ENCODE measurements at places on chromosomes 6 and 20.

DNA sequence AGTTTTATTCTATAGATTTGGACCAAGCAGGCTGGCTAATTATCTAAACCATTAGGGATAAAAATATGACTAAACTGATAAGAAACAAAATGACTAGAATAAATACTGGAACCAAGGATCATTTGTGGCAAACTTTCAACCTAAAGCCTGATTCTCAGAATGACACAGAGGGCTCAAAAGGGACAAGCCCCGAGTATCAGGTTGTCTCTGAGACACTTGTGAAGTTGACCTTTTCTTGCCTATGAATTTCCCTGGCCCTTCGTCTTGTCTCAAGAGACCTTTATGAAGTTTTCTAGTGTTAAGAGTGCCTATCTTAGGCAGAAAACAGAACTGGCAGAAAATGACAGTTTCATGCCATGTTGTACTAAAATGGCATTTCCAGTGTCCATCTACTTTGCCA is 68.3 kb downstream of the IMPG1 start:
- no peak for DNase-seq

GRCh38 chr6:124011180-124011579 is 207.5 kb downstream of the NKAIN2 start:
- DNase-seq, result no peak

DNA sequence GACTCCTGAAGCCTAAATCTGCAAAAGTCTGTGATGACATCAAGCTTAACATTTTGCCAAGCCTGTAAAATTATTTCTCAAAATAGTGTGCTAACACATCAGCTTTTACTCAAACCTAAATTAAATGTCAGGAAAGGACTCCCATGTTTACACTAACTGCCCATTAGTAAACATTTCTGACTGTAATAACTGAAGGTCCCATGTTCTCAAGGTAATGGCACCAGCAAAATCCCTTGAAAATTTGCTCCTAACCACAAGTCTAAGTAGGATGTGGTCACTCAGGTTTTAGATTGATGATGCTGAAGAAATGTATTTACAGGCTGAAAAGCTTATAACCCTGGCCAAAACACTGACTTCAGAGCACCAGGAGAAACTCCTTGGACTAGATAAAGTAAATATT is 33.0 kb downstream of the BACH2 start:
- no peak for DNase-seq

DNA sequence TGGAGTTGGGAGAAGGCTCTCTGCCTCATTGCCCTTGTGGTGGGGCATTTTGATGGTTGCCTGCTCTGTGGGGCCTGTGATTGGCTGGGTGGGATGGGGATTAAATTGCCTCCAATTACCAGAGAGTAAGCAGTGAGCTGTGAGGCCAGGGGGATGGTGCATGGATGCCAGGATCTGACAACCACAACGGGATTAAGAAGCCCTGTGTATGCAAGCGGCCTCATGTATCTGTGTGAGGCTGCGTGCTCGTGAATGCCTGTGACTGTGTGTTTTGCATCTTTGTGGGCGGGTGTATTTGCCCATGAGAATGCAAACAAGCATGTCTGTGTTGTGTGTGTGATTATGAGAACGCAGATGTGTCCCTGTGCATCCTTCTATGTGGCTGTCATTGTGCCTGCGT is 46.1 kb downstream of the CD40 start:
- DNase-seq, result no peak

GRCh38 chr6:160253714-160254113 is 4.9 kb downstream of the SLC22A2 start:
- no peak for DNase-seq

GRCh38 chr6:20704325-20705025 is 170.2 kb downstream of the CDKAL1 start:
- DNase-seq, result no peak

DNA sequence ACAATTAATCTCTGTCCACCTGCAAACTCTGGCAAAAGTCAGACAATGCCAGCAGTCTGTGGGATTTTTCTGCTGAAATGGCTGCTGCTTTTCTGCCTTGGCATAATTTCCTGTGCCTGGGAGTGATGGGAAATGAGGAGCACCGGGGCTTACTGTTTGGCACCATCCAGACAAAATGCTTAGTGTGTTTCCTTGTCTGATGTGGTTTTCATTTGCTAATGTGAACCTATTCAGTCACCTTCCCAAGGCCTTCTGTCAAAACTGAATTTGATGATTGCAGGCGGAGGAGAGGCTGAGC is 56.4 kb downstream of the CDH4 start:
- no peak for DNase-seq

GRCh38 chr6:7868926-7869325 is 41.7 kb downstream of the TXNDC5 start:
- DNase-seq, result no peak

DNA sequence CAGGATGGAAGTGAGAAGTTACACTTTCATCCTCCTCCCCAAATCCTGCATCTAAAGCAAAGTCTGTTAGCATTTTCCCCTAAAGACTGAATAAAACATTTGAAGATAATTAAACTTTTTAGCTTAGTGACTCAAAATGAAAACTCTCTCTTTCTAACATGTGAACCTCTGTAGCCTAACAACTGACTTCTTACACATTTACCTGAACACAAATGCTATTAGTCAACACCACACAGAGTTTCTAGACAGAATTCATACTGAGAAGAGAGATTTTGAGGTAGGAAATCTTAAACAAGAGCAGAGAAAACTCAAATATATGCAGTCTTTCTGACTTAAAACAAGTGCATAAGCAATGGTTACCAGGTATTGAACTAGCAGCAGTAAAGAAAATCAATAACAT is 149.9 kb upstream of the SMLR1 start:
- no peak for DNase-seq

- no peak for DNase-seq
Observed at GRCh38 chr6:112202639-112203341, 51.6 kb downstream of the LAMA4 start.

DNA sequence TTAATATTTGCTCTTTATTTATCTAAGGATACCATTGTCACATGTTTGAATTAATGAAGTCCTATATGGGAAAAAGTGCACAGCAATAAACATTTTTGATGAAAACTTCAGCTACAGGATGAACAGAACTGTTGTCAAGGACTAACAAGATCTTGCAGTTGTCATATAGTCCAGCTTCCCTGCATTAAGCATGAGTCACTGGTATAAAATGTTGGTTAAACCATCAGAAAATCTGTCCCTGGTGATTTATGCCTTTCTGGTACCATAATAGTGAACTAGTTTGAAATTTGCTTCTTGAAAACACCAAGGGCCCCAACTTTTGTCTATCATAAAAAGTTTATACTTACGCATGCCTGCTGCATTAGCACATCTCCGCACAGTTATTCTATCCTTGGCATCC is 60.4 kb upstream of the RSPO3 start:
- DNase-seq, result no peak

- DNase-seq, result no peak
Observed at GRCh38 chr20:52959125-52959524, 13.0 kb upstream of the TSHZ2 start.

DNA sequence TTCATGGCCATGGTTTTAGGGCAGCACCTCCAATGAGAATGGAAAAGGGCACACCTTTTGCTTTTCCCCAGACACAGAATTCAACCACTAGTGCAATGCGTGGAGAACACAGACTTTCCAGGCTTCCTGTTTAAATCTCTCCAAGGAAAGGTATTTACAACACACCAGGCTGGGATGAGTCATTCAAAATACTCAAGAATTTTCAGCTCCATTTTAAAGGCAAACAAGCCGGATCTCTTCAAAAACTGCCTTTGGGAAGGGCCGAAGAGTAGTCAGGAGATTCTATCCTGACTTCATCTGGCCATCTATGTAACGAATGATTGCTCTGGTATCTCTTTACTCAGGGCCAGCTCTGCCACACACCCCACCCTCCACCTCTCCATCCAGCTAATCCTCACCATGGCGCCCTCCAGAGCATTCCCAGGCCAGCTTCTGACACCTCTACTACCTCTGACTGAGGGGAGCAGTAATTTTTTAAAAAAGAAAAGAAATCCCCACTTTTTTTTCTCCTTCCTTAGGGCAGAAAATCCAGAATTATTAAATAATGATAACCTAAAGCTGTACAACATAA is 254.6 kb downstream of the LY86 start:
- no peak for DNase-seq

DNA sequence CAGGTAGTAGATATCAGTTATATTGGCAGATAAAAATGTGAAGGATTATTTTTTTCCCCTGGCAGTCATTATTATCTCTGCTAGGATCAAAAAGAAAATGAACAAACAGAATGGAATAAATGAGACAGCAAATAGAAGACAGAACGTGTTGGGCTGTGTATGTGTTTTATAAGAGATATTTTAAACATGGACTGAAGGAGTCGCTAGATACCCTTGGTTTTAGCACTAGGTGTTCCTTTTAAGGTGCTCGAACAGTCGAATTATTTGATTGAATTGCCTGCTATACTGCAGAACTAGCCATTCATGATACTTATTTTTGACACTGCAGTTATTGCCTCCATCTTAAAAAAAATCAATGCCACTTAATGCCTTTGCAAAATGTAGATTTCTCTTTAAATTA is 3.7 kb downstream of the GRIK2 start:
- DNase-seq, result no peak

DNA sequence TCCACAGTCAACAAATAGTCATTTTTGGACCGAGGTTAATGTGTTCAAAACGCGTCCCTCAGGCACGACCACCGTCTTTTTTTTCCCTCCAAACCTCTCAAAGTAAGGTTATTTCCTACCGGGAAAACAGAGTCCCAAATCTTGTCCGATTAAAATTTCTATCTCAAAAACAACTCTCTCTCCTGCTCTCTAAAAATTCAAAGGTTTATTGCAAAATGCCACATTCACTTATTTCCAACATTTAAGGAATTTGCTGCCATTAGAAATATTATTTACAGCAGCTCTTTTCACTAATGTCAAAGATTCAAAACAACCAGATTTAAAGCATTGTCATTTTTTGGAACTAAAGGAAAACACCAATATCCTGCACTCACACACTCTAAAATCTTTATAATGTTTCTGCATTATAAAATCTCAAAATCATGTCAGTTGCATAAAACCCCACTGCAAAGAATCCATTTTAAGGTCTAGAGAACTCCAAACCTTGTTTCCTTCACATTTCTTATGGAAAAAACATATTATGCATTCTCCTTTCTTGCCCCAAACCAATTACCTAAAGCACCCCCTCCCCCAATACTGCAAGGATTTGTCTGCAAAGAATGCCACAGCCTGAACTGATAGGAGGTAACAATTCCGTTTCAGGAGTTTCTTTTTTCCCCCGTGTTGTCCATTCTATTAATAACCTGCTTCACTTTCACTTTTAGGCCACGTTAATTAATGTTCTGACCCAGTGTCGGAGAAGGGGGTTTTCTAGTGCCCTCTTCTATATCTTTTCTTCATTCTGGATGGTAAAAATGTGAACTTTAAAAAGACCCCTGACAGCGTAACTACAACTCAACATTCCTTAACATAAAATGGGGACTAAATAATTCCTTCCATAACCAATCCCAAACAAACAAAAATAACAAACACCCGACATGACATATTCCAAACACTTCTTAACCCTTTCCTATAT is 1.4 kb downstream of the NRN1 start:
- DNase-seq, result no peak

DNA sequence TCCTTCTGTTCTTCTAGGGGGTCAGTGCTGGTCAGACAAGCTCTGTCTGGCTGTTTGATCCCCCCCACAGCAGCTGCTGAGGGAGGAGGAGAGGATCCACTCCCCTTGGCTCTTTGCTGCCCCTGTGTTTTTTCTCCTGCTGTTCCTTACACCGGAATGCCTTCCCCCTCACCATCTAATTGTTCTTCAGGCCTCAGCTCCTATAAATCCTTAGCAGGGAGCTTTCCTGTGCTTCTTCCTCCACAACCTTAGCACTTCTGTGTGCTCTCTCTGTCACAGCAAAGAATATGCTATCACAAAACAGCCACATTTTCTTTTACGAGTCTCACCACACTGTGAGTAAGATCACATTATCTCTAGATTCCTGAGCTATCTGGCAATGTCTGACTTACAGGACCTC is 196.6 kb downstream of the OTOR start:
- no peak for DNase-seq

GRCh38 chr20:47708140-47708807 is 77.0 kb downstream of the SULF2 start:
- DNase-seq, result no peak

- no peak for DNase-seq
Observed at GRCh38 chr20:60100780-60101179, 142.6 kb downstream of the CDH26 start.

GRCh38 chr20:24948939-24949679 is at the start of gene CST7:
Gene CST7 (plus strand): TSS chr20:24949269. CDS start chr20:24949506, 237 bp downstream.
- DNase-seq, result peak; percentile 82

DNA sequence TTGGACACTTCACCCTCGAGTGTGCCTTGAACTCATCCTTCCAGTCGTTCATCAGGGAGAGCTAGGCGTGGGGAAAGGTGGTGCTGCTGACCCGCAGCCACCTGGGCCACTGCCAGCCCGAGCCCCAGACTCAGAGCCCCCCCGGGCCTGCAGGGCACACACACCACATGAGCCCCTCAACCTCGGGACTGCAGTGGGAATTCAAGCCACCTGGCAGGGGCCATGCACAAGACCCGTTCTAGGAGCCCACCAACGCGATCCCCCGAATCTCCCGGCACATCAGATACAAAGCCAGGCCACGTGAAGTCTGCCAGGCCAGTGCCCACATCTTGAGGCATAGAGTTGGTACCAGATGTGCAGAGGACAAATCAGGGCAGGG is 2.8 kb downstream of the ZNF512B start:
- DNase-seq, result no peak

DNA sequence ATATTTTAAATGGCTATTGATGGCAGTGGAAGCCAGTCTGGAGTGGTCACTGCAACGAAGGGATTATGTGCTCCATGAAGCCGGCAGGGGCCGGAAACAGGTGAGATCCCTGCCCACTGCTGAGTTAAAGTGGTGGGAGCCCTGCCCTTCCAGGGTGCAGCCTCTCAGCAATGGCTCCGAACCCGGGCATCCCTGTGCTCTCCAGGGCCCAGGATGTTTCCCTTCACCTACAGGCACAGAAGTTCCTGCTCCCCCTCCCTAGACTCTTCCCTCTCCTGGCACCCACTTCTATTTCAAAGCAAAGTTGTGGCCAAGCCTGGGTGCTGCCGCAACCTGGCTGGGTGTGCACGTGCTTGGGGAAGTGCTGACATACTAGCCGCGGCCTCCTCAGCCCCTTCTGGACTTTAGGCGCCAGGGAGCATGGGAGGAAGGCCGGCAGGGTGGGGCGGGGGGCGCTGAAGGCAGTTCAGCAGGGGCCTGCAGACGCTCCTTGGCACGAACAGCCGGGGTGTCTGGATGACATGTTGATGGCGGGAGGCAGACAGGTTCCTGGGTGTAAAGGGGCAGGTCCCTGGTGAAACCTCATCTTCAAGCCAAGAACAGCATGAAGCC is 452.3 kb downstream of the HTR1B start:
- DNase-seq, result no peak

DNA sequence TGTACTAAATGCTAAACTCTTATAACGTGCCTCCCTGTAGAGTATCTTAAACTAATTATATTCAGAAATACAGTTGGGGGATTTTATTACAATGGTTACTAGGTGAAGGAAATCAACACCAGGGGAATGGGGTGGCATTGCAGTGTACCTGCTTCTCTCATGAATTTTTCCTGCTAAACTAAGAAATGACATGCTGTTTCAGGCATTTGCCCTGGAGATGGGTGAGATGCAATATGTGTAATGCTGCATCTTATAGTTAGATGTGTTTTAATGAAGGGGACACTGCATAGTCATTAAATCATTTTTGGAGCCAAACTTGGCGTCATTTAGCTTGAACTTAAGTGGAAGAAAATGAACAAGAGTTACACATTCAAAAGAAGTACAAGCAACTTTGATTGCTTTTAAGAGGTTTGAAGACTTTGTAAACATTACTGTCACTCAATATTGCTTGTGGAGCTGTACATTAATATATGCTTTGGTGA is 4.3 kb downstream of the EYA4 start:
- DNase-seq, result no peak

Data from SIG-M5 (cell line).